Right renal cortex interstitium (tissue), 3 donors: ENCODE measurements at places on chromosomes 12 and 14.
A peak's percentile ranks its signal among the peaks of the same experiment; 100 is the strongest.

- no peak for DNase-seq
Observed at GRCh38 chr12:42819846-42820245, 230.3 kb upstream of the PRICKLE1 start.

GRCh38 chr12:63844391-63845341 lies at the start of gene SRGAP1:
TSS of gene SRGAP1 (plus strand) at chr12:63844700. CDS start at chr12:63844817, 117 bp downstream.
- DNase-seq = no peak

DNA sequence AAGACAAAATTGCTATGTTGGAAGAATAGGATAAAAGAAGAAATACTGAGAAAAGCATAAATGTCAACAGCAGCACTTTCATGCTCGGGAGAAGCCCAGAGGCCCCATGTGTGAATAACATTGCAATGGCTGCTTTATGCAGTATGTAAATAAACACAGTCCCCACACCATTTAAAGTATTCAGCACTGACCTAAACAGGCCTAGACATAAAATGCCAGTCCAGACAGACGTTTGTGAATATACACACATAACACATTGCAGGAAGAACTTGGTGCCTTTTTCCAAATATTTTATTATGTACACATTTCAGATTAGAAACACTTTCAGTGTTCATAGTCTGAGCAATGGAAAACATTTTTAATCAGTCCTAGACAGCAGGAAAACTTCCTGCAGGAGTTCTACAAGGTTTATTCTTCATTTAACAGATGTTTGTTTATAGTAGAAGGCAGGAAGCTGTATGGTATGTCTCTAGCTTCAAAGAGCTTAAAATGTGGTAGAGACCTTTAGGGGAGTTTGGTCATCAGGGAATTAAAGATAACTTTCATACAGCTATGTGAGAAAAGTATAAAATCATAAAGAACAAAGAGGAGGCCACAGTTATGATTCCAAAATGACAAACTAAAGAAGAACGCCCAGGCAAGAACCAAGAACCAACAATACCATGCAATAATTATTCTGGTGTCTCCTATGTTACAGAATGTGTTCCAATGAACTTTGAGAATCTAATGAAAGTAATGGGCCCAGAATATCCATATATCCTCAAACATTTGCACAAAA lies 30.6 kb upstream of the SLC38A2 start:
- DNase-seq = no peak

- DNase-seq = no peak
Observed at GRCh38 chr12:24852420-24852819, 96.5 kb downstream of the BCAT1 start.

GRCh38 chr14:95134304-95134933 lies 22.9 kb downstream of the DICER1 start:
- DNase-seq = no peak

DNA sequence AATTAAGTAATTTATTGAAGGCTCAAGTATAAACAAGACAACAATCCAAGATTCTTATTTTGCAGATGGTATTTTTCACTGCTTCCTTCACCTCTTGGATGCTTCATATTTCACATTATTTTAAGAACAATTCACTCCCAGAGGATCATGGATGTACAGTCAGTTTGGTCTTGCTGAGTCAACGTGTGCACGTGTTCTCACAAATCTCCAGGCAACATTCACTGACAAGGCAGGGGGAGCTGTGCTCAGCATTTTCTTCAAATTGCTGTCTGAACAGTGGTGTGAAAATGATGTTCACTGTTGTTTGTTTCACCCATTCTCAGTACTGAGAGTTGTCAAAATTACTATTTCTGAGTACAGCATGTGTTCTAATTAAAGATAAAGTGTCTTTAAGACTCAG lies 118.3 kb upstream of the SLC38A4 start:
- peak; percentile 31 for DNase-seq

GRCh38 chr12:4250691-4251090 lies 22.9 kb upstream of the CCND2 start:
- DNase-seq = no peak

GRCh38 chr12:52879394-52880351 lies 25.2 kb downstream of the KRT8 start:
- peak; percentile 75 for DNase-seq

DNA sequence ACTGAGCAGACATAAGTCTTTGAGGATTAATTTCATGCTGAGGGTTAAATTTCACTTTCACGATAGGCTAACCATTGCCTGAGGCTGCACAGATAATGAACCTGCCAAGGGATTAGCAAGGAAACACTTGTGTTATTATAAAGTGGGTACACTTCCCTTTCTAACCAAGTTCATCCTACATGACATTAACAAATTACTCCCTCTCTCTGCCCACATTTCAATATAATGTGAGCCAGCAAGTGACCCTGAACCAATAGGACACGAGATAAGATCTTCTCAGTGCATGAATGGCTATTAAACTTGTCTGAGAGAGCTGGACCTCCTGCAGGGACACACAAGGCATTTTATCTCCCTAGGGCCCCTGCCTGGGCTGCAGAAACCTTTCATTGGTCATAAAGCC lies 173.5 kb downstream of the PAX9 start:
- no peak for DNase-seq

DNA sequence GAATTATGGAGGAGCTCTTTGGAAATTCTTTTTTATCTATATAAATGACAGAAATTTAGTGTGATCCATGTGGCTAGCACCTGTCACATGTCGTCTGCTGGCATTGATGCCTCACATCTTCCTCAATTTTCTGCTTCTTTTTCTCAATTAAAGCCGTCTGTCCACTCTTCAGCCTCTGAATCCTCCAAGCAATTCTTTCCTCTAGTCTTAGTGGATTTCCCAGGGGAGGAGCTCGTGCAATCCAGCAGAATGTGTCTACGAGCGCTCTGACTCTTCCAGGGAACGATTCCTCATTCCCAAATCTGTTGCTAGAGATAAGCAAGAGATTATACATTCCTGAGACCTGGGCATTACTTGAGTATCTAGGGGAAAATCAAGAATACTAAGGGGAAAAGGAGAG lies 176.6 kb downstream of the EMP1 start:
- no peak for DNase-seq

DNA sequence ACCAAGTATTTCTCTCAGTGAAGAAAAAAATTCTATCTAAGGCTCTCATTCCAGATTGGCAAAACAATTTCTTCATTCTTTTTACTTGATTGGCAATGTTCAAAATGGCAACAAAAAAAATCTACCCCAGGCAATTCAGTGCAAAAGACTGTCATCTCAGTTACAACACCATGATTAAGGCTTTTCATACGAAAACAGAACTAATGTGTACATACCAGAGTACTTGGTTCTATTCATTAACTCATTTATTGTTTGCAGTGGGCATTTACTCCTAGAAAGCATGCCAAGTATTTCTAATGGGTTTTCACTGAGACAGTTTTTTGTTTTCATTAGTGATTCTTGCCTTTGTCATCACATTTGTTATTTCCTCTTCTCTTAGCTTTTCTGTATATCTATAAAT lies 33.0 kb downstream of the DBX2 start:
- DNase-seq = no peak

DNA sequence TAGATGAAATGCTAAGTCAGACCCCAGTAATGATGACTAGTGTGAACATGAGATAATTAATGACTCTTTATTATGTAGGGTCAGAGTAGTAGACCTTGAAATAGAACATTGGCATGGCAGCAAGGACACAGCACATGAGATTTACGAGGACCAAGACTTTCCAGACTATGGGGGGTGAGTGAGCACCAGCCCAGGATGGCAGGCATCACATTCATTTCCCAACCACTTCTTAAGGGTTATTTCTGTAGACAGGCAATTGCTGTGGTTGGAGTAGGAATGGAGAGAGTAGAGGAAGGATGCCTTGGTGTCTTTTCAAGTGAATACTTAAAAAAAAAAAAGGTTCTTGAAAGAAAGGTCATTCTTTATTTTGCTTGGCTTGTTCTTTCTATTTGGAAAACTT lies 189.4 kb upstream of the DYRK2 start:
- DNase-seq = no peak
